ENCODE measurements at places on chromosomes 7 and 10.

GRCh38 chr10:119691726-119692125 lies 34.1 kb upstream of the INPP5F start:
- DNase-seq, result no peak

GRCh38 chr10:97518301-97519043 lies 19.7 kb downstream of the UBTD1 start:
- no peak for DNase-seq

DNA sequence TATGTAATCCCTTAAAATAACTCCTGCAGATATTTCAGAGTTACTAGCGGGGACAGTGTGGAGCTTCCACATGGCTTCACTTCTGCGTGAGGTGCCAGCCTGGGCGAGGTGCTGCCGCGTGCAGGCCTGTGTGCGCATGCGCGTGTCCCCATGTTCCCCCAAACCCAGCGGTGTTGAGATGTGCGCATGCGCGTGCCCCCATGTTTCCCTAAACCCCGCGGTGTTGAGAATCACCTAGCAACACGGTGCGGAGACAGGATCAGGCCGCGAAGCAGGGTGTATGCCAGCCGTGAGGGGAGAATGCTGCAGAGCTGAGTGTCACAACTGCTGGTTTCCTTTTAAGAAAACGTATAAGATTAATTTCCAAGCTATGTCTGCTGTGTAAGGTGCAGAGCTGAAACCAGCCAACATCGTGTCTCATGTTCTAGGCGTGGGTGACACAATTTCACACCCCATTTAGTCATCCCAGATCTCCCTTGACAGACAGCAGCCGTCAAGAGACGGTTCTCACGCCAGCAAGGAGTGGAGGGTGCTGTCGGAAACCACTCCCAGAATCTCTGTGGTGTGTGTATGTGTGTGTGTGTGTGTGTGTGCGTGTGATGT lies 71.9 kb upstream of the ADARB2 start:
- no peak for DNase-seq

DNA sequence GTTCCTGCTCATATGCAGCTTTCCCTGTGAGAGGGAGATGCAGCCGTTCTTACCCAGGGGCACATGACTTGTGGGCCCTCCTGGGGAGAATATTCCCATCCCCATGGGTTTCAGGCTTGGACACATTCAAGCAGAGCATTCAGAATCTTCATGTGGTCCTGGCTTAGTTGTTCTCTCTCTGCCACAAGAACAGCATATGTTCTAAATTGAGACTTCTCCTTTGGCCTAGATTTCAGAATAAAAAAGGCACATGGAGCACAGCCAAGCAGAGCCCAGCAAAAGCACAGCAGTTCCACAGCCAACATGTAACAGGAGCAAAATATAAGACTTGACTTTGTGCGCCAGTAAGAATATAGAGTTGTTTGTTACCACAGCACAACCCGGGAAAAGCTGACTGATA lies 306.4 kb upstream of the MYO3A start:
- DNase-seq, result no peak

DNA sequence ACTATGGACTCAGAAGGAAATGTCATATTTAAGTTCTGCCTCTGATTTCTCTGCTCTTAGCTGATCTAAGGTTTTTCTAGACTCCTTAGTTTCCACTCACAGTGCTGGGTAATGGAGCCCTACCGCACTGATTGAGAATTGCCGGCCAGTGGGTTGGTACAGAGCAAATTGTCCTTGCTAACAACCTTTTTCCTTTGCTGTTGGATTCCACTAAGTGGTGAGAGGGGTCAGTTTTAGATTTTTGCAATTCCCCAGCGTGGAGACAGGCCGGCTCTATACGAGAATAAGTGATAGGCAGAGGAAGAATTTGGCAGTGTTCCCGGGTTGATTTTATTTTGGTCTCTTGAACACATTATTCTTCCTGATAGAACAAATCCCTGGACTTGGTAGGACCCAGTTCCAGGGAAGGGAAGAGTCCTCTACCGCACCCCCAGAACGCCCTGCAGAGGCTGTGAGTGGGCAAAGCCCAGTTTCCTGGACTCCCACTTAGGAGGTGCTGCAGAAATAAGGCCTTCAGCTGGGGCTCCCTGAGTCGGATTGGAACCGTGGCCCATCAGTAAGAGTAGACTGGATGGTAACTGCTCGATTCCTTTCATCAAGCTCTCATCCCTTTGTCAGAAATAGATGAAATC lies 3.0 kb upstream of the NRP1 start:
- no peak for DNase-seq

DNA sequence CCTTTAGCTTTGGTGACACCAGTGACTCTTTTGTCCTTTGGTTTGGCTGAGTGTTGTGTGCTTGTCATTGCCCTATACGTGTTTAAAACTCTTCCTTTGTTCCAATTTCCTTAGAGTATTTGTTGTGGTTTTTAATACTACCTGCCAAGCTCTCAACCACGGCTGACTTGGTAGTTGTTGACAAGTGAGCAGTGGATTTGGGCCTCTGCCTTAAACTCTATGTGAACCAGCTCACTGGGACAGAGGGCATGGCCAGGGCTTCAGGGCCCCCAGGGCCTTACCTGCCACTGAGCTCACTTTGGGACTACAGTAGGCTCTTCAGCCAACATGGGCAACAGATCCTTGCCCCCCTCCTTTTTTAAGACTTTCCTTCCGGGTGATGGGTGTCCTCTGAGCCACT lies 9.6 kb upstream of the DMBT1 start:
- no peak for DNase-seq

Data from activated naive CD8-positive, alpha-beta T cell treated with anti-CD3 and anti-CD28 coated beads for 36 hours (primary cell).